Gastrocnemius medialis (tissue), 4 donors: ENCODE measurements at places on chromosomes 1 and 21.

GRCh38 chr1:162578071-162578700 lies 16.7 kb downstream of the UAP1 start:
- DNase-seq, result no peak

DNA sequence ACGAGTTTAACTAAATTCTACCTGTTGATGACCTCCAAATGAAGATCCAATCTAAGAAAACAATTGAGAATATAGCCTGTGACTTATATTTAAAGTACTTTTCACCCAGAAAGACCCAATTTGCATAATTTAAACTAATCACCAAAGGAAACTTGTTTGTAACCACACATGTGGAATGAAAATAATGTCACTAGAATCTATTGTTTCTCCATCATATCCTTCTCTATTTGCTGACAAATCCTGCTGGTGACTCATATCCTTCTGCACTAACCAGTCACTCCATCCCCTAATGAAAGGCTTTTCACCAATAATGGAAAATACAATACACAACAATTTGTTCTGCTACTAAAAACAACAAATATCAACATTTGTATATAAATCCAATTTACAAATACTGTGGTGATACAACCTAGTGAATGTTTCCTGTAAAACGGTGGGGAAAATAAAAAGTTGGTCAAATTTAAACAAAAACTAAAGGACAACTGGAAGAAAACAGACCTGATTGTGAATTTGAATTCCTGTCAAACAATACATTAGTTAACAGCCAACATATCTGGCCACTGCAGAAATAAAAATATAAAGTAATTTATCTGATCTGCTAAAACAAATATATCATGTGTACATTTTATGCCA lies 6.5 kb downstream of the PTP4A2 start:
- no peak for DNase-seq

DNA sequence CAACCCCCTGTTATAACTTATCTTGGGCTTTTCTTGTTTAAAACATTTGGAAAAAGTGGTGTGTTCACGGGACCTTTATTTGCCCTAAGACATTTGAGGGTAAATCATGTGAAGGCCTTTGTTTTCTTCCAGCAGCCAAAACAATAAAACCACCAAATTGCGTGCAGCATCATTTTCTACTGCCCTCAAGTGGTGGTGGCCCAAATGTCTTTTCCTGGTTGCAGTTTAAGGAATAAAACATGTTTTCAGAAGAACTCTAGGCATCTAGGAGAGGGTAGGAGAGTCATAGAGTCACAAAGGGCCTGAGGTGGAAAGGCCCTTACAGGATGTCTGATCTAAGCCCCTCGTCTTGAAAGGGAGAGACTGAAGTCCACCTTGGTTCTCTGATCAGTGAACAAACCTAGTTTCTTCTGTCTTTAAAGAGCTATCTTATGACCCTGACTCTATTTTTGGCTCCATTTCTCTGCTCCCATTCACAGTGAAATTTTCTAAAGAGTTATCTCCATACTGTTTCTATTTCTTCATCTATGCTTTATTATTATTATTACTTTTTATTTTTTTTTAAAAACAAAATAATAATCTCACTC lies 16.0 kb upstream of the EPS15 start:
- no peak for DNase-seq

DNA sequence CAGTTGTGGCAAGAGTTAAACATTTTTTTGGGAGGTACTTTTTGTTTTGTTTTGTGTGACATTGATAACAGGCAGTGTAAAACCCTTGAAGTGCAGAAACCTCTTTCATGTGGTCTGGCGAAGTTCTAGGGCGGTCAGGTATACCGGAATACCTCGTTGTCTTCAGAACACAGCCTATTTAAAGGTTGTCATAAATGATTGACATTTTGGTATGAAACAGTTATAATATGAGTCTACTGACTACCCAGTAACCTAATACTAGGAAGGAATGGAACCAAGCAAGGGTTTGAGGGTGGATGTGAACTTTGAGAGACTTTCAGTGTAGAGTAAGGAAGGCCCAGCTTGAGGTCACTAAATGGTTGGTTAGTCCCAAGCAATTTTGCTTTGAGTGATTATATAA lies 40.5 kb downstream of the PATJ start:
- DNase-seq, result no peak

DNA sequence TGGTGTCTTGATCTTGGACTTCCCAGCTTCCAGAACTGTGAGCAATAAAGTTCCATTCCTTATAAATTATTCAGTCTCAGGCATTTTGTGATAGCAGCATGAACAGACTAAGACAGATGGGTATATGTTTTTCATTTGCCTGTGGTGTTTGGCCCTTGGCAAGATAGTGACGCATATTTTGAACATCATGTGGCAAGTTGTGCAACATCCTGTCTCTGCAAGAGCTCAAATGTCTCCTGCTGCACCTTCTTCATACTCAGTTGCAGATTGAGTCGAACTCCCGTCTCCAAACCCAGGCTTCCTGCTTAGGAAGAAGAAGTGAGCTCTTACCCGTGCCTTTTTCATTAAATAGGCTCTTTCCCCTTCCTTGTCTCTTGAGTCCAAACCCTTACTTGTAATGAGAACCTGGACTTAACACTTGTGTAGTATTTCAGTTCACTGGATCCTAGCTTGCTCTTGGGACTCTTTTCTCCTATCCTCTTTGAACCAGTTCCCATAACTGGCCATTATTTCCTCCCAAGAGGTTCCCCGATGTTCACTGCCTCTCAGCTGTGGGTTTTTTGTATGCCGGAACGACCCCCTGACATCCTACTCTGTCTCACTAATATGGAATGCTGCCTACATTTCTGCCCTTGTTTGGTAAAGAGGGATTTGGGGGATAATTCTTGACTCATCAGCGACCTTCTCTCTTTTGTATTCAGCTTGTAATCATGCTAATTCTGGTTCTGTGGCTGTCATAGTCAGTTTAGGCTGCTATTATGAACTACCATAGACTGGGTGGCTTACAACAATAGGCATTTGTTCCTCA lies 125.0 kb upstream of the KCNK2 start:
- DNase-seq, result peak; percentile 39
